ENCODE measurements at places on chromosomes 6 and 20.

- DNase-seq, result no peak
Observed at GRCh38 chr20:11686195-11686594, 231.5 kb upstream of the BTBD3 start.

- DNase-seq, result no peak
Observed at GRCh38 chr6:150006961-150007464, 18.3 kb downstream of the RAET1L start.

DNA sequence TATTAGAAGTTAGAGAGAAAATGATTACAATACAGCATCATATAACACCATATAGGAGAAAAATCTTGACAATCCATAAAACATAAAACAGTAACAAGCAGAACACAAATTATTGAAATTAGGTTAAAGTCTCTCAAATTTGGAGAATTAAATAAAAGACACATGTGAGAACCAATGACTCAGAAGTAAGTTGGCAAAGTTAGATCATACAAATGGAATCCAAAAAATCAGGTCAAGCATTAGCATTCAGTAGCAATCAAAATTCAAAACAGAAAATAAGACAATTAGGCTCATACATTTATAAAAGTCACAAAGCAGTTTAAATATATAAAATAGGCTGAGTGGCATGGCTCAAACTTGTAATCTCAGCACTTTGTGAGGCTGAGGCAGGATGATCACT is 775.6 kb downstream of the PHF3 start:
- DNase-seq, result no peak

DNA sequence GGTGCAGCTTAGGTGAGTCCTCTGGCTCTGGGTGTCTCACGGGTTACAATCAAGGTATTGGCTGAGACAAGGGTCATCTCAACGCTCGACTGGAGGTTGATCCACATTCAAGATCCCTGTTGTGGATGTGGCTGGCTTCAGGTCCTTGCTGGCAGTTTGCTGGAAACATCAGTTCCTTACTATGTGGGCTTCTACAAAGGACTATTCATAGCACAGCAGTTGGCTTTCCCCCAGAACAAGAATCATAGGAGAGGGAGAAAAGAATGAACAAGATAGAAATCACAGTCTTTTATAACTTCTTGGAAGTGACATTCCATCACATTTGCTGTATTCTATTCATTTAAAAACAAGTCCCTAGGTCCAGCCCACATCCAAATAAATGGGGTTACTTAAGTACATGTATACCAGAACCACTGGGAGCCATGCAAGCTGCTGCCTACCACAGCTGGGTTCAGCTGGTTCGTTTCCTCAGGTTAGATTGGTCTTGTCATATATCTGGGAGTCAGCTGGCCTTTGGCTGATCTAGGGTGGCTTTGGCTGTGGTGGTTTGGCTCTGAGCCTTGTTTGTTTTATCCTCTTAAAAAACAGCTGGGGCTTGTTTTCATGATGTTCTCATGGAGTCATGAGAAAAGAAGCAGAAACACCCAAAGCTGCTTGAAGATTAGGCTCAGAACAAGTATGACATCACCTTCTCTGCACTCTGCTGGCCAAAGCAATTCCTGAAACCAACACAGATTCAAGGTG is 433.2 kb upstream of the SPTLC3 start:
- DNase-seq, result no peak

- DNase-seq, result no peak
Observed at GRCh38 chr6:167270499-167271311, 20.4 kb upstream of the UNC93A start.

DNA sequence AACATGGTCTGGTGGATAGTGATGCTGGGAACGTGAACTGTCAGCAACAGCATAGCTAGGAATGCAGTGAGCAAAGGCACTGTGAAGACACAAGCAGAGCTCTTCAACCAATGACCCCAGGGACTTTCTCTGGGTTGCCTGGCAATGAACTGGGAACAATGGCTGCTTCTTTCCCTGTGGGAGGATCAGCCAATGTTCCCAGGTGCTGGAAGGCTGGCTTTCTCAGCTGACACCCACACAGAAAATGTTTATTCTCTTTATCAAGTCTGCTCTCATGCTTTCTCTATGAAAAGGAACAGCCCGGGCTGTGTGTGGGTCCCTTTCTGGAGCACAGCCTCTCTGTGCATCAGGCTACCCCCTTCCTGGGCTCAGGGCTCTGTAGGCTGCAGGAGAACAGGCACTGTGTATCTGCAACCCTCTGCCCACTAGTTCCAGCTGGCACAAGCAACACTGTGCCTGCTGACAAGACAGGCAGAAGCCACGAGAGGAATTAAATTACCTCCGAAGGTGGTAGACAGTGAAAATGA is 54.2 kb downstream of the HFE start:
- DNase-seq, result no peak

DNA sequence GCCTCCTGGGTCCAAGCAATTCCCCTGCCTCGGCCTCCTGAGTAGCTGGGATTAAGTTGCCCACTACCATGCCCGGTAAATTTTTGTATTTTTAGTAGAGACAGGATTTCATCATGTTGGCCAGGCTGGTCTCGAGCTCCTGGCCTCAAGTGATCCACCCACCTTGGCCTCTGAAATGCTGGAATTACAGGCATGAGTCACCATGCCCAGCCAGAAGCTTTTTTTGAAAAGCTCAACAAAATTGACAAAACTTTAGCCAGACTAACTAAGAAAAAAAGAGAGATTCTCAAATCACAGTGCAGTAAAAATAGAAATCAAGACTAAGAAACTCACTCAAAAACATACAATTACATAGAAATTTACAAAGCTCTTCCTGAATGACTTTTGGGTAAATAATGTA is 420.6 kb downstream of the COL12A1 start:
- no peak for DNase-seq

Measured in dermis microvascular lymphatic vessel endothelial cell (primary cell).